Activated naive CD8-positive, alpha-beta T cell treated with anti-CD3 and anti-CD28 coated beads for 36 hours (primary cell): ENCODE measurements at places on chromosomes 1 and 21. TPM values are rescaled to one million over a fixed set of nuclear protein-coding genes. Genes with fewer than 3 reads are reported as not detected.

SLC6A9 gene
- total RNA-seq: 14.8 TPM

GRCh38 chr1:180911640-180912191 is 981 bp upstream of the KIAA1614 start:
- H3K36me3 ChIP-seq: no peaks in the 10 kb centered on the region
- no peak for DNase-seq
- H3K27ac ChIP-seq: no peak overlapping the region
- peaks cover 42% of the 10 kb centered on the region for H3K27me3 ChIP-seq
- H3K4me1 ChIP-seq: peaks cover 5% of the 10 kb centered on the region

DNA sequence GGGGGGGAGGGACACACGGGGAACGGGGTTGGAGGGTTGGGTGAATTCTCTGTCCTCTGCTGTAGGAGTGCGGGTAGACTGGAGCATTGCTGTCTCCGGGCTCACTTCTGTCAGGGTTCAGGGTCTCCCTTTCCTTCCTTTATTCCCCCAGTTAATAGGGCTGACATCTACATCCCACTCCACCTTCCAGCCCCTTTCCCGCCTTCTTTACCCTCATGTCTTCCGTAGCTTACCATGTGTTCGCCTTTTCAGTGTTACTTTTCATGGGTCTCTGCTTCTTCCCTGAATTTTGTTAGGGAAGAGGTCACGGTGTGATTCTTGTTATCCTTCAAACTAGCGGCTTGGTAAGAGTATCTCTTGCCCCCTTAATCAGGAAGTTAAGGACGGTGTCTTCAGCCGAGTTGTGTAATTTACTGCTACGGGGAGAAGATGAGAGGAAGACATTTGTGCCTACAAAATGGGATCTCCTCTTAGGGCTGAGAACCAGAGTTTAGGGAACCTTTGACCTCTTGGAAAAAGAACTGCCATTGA is 917 bp downstream of the RAP1A start:
- H3K36me3 ChIP-seq: peaks cover 35% of the 10 kb centered on the region
- DNase-seq: no peak
- peak overlapping the region; percentile 96 for H3K27ac ChIP-seq
- peak overlapping the region; percentile 93 for H3K4me3 ChIP-seq
- peaks cover 67% of the 10 kb centered on the region for H3K4me1 ChIP-seq

DNA sequence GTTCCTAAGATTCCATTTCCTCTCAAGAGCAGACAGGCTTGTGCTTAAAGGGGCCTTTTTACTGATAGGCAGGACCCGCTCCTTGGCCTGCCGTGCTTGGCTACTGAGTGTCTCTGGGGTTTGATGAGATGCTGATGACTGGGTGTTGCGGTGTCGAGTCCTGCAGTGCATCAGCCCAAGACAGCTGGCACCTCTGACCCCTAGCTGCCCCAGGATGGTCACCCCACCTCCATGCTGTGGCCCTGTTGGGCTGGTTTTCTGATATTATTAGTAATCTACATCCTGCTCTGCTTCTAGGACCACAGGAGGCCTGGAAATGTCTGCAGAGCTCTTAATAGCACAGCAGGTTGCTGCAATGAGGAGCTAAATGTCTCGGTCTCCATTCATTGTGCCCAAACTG is 28.7 kb downstream of the LRRC71 start:
- H3K27me3 ChIP-seq: no peaks in the 10 kb centered on the region
- H3K4me1 ChIP-seq: no peaks in the 10 kb centered on the region
- no peak overlapping the region for H3K27ac ChIP-seq
- no peak for DNase-seq
- no peak overlapping the region for H3K4me3 ChIP-seq
- peaks cover 3% of the 10 kb centered on the region for H3K36me3 ChIP-seq

GRCh38 chr1:201905234-201905890 is 16.7 kb downstream of the SHISA4 start:
- H3K36me3 ChIP-seq: no peaks in the 10 kb centered on the region
- peaks cover 4% of the 10 kb centered on the region for H3K4me1 ChIP-seq
- no peak overlapping the region for H3K4me3 ChIP-seq
- no peak overlapping the region for H3K27ac ChIP-seq
- DNase-seq: no peak
- peaks cover 3% of the 10 kb centered on the region for H3K27me3 ChIP-seq

DNA sequence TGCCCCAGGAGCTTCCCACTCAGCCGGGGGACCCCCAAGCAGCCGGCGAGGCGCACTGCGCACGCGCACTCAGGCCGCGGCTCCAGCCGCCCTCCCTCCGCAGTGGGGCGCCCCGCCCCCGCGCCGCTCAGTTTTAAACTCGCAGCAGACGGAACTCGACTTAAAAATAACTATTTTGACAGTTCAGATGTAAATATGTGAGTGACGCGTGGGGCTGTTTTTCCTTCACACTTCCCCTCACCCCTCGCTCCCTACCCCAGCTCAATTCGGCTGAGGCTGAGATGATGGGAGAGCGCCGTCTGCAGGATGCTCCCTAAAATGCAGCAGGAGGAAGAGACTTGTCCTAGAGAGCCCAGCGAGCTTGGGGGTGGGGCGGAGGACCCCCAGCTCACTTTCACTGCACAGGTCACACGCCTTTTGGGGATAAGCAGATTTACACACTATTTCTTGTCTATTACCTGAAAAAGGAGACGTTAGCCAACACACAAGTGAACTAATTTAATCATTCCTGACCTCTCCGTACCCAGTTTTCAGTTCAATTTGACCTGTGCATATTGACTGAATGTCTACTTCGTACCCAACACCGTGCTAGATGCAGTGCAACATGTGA is 8.9 kb upstream of the LEMD1 start:
- H3K27ac ChIP-seq: no peak overlapping the region
- no peaks in the 10 kb centered on the region for H3K36me3 ChIP-seq
- peak; percentile 71 for DNase-seq
- peak overlapping the region; percentile 81 for H3K4me3 ChIP-seq
- peaks cover 10% of the 10 kb centered on the region for H3K27me3 ChIP-seq
- H3K4me1 ChIP-seq: peaks cover 8% of the 10 kb centered on the region

GRCh38 chr1:64240206-64240605 is 36.8 kb downstream of the UBE2U start:
- no peaks in the 10 kb centered on the region for H3K36me3 ChIP-seq
- peaks cover 20% of the 10 kb centered on the region for H3K4me1 ChIP-seq
- no peak overlapping the region for H3K4me3 ChIP-seq
